AG04450 (cell line): ENCODE measurements at places on chromosomes 2 and 18. TPM values are rescaled to one million over a fixed set of nuclear protein-coding genes. Genes with fewer than 3 reads are reported as not detected.
A peak's percentile ranks its signal among the peaks of the same experiment; 100 is the strongest.

Gene DGKD
- polyA plus RNA-seq, result 9.1 and 10.8 TPM in 2 replicates

Gene SOCS6
- 21.6 and 26.7 TPM in 2 replicates for polyA plus RNA-seq

Gene NPPC
- not detected in 2 replicates for polyA plus RNA-seq

Gene OR6B2
- polyA plus RNA-seq, result not detected in 2 replicates

Gene TOGARAM2
- 0.30 and 0.42 TPM in 2 replicates for polyA plus RNA-seq

Gene NDUFB3
- polyA plus RNA-seq, result 90.9 and 121 TPM in 2 replicates

Gene CYP26B1
- 0.01 and 0.04 TPM in 2 replicates for polyA plus RNA-seq

Gene BOLL
- not detected in 2 replicates for polyA plus RNA-seq

DNA sequence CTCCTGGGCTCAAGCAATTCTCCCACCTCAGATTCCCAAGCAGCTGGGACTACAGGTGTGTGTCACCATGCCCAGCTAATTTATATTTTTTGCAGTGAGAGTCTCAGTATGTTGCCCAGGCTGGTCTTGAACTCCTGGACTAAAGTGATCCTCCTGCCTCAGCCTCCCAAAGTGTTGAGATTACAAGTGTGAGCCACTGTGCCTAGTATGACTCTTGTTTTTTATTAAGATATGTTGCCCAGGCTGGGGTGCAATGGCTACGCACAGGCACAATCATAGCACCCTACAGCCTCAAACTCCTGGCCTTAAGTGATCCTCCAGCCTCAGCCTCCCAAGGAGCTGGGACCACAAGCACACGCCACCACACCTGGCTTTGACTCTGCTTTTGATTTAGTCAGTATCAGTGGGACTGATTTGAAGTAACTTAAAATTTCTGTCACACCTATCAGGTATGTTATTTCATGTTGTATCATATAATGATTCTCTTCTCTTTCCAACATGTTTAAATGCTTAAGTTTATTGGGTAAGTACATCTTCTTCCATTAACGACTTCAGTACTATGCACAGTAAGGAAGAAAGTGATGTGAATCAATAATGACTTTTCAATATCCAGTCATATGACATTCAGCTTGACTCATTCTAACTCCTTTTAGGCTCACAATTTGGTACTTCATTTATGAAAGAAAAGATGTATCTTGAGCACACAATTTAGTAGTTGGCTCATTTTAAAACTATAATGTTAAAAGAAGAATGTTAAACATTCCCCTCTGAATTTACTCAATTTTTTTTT lies 6.3 kb downstream of the PPP4R3B start:
- no peak for DNase-seq

- DNase-seq, result no peak
Observed at GRCh38 chr18:23943104-23943503, 71.5 kb upstream of the TTC39C start.

GRCh38 chr2:145751155-145751554 lies 1231.2 kb upstream of the ZEB2 start:
- no peak for DNase-seq

DNA sequence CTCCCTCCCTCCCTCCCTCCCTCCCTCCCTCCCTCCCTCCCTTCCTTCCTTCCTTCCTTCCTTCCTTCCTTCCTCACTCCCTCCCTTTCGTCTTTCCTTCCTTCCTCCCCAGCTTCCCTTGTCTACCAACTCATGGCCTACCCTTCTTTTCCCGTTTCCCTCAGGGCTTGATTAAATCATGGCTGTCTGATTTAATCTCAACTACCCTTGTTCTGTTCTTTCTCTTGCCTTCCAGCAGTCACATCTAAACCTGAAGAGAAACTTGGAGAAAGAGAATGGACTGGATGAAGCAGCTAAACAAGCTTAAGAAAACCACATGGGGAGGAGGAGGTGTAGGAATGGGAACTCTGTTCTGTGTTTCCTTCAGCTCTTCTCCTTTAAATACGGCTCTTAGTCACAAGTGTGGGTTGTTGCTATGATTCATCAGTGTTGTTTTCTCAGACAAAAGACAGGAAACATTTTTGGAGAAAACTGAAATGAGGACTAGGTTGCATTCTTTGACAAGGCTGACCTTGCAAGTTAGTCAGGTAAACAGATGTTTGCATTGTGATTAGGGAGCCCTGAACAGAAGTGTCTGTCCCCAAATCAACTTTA lies 177.9 kb downstream of the LRRTM1 start:
- DNase-seq, result no peak

- no peak for DNase-seq
Observed at GRCh38 chr18:76349067-76349715, 145.9 kb downstream of the ZNF516 start.

DNA sequence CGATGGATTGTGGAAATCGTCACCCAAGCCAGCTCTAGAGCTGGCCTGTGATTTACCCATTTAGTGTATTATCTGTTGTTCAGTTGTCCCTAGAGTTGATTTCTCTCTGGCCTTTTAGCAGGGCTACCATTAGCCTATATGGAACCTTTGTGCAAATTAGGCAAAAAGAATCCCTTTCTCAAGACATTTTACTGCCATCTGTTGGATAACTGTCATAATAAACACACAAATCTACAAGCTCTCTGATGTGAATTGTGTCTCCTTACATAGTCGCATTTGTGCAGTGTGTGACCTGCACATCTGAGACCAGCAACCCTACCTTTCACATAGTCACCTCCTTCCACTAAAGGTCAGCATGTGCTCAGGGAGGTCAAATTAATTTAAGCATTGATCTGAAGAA lies 34.0 kb downstream of the LOXHD1 start:
- no peak for DNase-seq

GRCh38 chr2:56199492-56199891 lies 15.7 kb downstream of the CCDC85A start:
- DNase-seq, result no peak

GRCh38 chr2:177161741-177162460 lies 50.7 kb upstream of the HNRNPA3 start:
- no peak for DNase-seq

DNA sequence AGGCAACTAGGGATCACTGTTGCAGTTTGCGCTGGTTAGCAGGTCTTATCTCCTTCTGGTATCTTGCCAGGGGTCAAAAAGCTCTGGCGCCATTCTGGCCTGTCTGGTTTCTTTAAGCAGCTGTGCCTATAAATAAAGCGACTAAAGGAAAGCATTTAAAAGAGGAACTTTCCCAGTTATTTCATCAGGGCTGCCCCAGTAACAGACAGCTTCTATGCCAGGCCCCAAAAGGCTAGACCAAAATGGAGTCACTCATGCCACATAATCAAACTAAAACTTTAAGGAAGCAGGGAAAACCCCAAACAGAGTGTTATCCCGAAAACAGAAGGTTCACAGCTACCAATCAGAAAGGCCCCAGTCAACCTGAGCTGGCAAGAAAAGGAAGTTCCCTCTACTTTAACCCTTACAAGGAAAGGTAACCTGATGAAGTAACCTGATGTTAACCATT lies 41.2 kb upstream of the HNRNPA3 start:
- DNase-seq, result no peak

- no peak for DNase-seq
Observed at GRCh38 chr2:224970311-224970710, 72.0 kb downstream of the DOCK10 start.

GRCh38 chr2:220764171-220764570 lies 807.9 kb downstream of the EPHA4 start:
- no peak for DNase-seq

DNA sequence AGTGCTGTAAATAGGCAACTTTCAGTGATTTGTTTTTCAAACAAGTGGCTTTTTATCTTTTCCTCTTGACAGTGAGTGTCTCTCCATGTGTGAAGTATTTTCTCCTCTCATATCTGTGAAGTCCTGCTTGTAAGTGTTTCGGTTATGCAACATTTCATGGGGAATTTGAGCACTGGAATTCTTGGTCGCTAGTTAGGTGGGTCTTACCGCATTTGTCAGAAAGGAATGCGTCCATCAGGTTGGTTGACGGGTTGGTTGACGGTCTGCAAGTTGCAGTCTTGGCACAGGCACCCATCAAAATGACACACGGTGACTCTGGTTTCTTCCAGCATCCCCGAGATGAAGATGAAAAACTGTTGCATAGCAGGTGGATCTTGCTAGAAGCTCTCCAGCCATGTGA lies 109.8 kb downstream of the AGAP1 start:
- DNase-seq, result no peak

DNA sequence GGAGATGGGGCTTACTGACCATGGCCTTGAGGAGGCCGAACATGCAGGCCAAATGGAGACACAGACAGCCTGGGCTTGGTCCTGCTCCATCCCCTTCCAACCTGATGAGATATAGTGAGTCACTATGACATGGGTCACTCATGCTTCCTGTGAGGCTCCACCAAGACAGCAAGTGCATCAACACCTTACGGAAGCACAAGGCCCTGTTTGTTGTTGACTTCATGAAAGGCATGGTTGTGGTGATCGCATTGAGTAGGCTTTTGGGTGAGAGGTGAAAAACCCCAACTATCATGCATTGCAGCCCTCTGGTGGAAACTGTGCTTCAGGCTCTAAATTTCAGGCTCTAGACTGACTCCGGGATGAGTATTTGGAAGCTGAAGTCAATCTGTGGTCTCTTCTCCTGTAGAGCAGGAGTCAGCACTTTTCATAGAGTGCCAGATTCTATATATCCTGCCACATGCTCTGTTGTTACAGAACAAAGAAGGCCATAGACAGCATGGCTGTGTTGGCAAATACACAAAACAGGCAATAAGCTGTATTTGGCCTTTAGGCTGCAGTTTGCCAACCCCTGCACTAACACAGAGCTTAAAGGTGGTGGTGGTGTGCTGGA lies 10.1 kb downstream of the IL37 start:
- no peak for DNase-seq

DNA sequence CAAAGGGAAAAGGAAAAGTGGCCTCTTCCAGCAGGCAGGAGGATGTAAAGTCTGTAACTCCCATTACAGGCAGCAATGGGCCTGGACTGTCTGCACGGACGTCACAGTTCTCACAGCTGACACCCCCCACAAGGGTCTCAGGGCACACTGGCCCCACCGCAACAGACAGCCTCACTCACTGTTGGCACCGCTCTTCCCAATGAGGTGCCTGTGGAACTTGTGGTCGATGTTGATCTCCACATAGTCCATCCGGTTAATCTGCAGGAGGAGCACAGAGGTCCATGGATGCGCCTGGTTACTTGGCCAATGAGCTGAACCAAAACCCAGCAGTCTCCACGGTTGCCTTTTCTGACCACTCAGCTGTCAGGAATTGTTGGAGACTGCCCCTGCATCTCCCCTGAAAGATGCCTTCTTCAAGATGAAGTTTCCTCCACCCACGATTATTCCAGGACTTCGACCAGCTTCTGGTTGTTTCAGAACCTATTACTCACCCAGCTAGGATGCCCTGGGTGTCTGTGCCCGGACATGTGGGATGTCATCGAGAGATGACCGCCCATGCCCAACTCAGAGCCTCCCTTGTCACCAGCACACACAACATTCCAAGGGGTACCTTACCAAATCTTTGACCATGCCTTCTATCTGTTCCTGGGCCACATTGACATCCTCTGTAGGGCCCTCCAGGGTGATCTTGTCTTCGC lies 62.5 kb downstream of the HDLBP start:
- DNase-seq, result no peak

- no peak for DNase-seq
Observed at GRCh38 chr2:169983506-169983905, 156.3 kb downstream of the UBR3 start.

DNA sequence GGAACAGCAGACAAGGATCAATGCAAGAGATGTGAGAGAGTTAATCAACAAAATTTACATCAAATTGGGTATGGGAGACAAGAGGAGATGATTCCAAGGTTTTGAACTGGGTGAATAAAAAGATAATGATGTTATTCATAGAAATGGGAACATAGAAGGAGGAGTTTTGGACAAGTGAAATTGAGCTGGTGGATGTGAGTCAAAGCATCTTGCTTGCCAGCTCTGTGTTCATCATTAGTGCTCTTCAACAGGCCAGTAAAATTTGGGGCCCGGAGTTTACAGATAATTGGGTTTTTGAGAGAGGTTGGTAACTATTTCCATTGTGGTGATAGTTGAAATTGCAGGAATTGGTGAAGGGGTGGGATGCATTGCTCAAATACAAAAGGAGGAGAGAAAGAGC lies 69.9 kb upstream of the CAVIN2 start:
- DNase-seq, result no peak

DNA sequence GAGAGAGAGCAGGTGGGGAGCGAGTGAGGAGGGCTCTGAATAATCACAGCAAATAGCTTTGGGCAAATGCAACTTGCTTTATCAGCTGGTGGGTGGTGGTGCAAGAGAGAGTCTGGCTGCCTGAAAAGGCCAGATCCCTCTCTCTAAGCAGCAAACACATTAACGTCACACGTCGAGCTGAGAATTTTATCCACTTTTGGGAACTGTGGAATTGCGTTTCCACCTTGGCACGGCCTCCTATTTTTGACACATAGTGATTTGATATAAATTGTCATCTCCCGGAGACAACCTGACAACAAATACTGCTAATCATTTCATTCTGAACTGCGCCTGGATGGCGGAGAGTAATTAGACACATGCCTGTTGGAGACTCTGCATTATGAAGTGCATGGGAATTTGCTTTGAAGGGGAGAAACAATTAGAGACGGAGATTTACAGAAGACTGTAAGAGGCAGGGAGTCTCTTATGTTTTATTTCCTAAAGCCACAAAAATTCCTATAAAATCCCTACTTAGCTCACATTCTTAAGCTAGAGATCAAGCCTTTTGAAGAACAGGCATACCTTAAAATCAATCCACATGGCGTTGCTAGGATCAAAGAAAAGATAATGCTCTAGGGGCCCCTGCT lies 634.1 kb downstream of the TDRD15 start:
- no peak for DNase-seq

GRCh38 chr18:9025091-9025838 lies 77.2 kb upstream of the NDUFV2 start:
- DNase-seq, result peak; percentile 33

DNA sequence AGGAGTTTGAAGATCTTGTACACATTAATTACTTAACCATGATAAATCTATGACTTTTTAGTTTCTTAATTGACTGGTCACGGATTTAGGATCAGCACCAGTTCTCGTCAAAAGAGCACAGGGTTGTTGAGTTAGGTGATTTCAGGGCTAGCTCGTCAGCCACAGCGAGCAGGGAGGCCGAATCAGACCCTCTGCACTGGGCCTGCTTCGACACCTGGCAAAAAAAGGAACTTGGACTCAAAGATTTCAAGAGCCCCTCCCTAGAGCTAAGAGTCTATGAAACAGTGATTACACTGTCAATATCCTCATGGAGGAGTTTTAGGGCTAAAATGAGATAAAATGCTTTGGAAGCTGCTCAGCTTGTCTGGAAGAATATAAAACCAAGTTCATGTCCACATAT lies 4.6 kb upstream of the SERTAD2 start:
- no peak for DNase-seq

- no peak for DNase-seq
Observed at GRCh38 chr2:140892911-140893637, 1237.7 kb downstream of the LRP1B start.
